ENCODE measurements at places on chromosomes 3 and 15.

GRCh38 chr3:68468695-68469375 lies 463.5 kb downstream of the TAFA4 start:
- DNase-seq: no peak

- DNase-seq: no peak
Measured at GRCh38 chr3:125083776-125084175, 28.0 kb upstream of the HEG1 start.

GRCh38 chr3:110343945-110344344 lies 727.7 kb upstream of the NECTIN3 start:
- no peak for DNase-seq

- no peak for DNase-seq
Measured at GRCh38 chr3:24199775-24200247, 254.7 kb downstream of the NR1D2 start.

DNA sequence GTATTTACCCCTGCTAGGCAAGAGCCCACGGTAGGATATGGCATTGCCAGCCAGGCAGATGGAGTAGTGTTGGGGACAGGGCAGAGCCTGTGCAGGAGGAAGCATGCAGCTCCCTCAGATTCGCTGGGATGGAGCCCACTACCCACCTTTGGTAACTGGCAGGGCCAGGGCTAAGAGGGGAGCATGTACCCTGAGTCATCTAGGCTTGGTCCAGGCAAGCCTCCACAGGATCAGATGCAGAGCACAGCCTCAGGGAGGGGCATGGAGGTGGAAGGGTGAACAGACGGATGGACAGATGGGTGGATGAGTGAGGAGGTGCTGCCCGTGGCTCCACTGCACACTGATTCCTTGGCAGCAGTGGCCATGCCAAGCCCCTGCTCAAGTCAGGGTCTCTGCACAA lies 33.0 kb downstream of the IL20RB start:
- DNase-seq: no peak

GRCh38 chr15:43800286-43801141 lies at the start of gene HYPK:
Gene HYPK, plus strand, starts transcription at chr15:43800599. Its CDS starts 24 bp downstream, at chr15:43800623.
- DNase-seq: peak; percentile 96

DNA sequence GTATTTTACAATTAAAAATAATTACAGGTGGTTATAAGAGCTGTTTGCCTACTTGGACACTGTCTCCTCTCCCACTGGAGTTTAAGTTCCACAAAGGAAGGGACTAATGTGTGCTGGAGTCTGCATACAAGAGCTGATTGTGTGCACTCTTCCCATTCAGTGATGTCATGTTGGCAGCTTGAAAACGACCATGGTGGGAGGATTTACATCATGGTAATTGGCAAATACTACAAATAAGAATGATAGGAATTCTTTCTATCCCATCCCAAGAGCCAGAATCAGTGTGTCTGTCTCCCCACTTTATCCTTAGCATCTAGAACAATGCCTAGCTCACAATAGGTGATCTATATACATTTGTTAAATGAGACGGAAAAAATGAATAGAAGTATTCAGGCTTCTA lies 14.1 kb downstream of the ITGA11 start:
- DNase-seq: no peak

DNA sequence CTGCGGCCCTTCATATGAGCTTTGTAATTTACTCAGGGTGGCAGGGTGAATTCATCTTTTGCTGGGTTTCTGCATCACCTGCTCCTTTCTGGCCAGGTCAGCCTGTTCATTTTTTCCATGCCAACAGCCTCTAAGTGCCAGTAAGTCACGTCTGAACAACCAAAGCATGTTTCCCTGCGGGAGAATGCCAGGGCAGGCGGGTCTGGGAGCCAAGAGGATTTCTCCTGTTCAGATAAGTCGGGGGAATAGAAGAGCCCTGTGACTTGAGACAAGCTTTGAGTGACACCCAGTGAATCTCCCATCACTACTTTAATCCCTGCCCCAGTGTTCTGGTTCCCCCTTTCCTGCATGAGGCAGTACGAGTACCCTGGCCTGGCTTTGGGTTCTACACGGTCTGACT lies 153.1 kb downstream of the PGPEP1L start:
- no peak for DNase-seq

GRCh38 chr3:100073714-100074307 lies 40.5 kb downstream of the FILIP1L start:
- no peak for DNase-seq

DNA sequence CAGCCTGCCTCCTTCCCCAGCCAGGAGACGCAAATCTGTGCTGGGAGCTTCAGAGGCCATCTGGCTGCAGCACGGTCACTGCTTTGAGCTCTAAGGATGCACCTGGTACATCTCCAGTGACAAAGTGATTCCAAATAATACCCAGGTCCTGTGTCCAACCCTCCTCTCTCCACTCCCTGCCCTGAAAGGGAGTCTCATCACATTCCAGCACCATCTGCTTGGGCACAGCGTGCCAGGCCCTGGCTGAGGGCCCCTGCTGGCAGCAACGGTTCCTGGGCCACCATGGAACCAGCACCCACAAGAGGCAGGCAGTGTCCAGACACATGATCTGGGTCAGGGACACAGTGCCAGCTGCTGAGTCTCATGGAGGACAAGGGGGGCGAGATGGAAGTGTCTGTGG lies 81.3 kb downstream of the MTHFS start:
- no peak for DNase-seq

DNA sequence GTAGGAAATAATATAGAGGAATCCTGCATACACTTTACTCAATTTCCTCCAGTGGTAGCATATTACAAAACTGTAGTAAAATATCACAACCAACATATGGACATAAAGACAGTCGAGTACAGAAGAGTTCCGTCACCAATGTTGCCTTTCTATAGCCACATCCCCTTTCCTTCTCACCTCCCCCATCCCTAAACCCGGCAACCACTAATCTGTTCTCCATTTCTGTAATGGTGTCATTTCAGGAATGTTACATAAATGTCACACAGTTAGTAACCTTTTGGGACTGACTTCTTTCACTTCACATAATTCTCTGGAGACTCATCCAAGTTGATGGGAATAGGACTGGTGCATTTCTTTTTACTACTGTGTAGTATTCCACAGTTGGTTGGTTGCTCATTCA lies 41.4 kb upstream of the ATG7 start:
- no peak for DNase-seq

DNA sequence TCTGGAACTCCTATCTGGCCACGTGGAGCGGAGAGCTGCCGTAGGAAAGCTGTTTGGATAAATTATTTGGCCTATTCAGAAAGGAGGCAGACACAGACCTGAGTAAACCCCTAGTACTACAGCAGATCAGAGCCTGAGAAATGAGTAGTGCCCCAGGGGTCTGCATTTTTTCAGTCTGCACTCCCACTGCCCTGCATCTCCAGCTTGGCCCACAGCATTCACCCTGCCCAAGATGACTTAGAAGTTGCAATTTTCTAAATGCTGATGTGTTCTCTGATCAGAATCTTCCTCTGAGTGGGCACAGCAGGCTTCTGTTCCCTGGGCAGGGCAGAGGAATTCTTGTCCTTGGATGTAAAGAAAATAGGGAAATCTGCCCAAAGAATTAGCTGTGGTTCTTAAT lies 55.1 kb upstream of the PIK3CB start:
- no peak for DNase-seq

GRCh38 chr15:68191555-68191954 lies 13.6 kb downstream of the CALML4 start:
- DNase-seq: no peak

GRCh38 chr3:30667280-30667651 lies 60.9 kb downstream of the TGFBR2 start:
- no peak for DNase-seq

DNA sequence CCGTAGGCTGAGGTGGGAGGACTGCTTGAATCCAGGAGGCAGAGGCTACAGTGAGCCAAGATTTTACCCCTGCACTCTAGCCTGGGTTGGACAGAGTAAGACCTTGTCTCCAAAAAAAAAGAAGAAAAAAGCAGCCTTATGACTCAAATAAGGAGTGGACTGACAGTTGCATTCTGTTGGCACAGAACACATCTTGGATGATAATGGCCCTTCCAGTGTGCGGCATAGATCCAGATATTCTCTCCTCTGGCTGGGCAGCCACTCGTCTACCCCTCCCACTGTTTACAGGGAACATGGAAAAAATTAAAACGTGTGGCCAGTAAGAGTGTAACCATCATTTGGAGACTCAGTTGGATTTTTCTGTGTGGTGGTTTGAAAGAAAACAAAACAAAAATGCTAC lies 118.6 kb upstream of the RNF7 start:
- no peak for DNase-seq

- no peak for DNase-seq
Measured at GRCh38 chr3:138797508-138798038, 37.2 kb downstream of the PIK3CB start.

GRCh38 chr3:158531334-158531733 lies 39.7 kb upstream of the MLF1 start:
- DNase-seq: no peak

GRCh38 chr3:95654570-95655362 lies 1159.6 kb upstream of the EPHA6 start:
- no peak for DNase-seq

DNA sequence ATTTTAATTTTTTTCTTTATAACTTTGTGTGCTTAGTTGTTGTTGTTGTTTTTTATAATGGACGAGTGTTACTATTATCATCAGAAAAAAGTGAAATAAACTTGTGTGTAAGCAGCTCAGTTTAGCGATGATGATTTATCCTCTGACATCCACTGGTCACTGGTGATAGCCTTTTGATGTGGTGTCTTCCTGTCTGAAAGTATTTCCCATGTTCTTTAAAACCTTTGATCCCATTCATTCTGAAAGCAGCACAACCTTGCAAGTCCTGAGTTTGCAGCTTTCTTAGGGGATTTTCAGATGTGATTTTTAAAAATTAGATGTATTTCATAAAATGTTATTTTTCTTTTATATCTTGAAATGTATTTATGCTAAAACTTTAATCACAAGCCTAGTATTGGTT lies 85.9 kb upstream of the ZPLD1 start:
- DNase-seq: no peak

GRCh38 chr15:70792171-70792573 lies 28.8 kb upstream of the UACA start:
- no peak for DNase-seq

DNA sequence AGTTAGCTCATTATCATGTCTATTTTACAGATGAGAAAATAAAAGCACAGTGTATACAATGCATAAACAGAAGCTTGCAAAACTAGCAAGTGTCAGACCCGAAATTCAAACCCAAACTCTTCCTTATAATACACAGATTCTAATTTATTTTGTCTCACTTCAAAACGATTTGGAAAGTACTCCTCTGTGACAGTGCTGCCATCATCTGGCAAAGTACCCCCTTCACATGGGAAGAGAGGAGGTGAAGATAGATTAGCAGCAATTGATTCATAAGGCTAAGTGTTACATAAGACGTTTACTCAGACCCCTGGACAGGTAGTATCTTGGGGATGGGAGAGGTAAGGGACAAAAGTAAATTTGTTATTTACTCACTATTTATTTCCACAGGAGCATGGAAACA lies 744.0 kb upstream of the SGO1 start:
- no peak for DNase-seq

DNA sequence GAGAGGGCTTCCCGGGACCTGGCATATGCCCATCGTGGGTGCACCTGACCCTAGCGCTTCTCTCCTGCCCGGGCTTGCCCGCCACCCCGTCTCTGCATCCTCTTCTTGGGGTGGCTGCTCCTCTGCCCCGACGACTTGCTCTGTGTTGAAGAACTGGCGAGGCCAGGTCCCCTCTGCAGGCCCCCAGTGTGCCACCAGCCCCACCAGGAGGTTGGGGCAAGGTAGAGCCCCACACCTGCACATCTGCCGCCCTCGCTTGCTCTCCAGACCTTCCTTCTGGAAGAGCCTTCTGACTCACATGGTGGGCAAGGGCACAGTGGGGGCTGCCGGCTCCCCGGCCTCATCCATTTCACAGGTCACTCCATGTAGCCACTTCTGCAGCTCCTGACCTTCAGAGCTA lies 84.3 kb downstream of the FBLN2 start:
- DNase-seq: no peak

DNA sequence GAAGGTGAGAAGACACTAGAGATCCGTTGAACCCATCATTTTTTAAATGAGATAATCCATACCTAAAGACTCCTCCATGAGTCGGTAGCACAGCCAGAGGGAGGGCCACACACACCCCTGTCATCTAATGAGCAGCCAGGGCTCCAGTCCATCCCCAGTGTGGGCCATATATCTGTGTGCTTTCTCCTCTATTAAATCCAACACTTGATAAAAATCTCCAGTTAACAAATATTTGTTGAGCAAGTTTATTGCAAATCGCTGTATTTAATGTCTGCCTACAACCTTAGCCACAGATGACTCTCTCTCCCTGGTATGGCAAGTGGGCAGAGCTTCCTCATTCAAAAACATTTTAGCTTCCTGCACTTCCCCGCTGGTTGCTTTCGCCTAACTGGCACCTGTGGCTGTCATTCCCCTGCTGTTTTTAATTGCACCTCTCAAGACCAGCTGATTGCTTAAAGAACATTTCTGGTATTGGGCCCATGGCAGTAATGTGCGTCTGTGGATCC lies 82.8 kb downstream of the SMAD3 start:
- peak; percentile 35 for DNase-seq

GRCh38 chr3:141044695-141045641 lies 6.2 kb upstream of the SPSB4 start:
- DNase-seq: no peak

DNA sequence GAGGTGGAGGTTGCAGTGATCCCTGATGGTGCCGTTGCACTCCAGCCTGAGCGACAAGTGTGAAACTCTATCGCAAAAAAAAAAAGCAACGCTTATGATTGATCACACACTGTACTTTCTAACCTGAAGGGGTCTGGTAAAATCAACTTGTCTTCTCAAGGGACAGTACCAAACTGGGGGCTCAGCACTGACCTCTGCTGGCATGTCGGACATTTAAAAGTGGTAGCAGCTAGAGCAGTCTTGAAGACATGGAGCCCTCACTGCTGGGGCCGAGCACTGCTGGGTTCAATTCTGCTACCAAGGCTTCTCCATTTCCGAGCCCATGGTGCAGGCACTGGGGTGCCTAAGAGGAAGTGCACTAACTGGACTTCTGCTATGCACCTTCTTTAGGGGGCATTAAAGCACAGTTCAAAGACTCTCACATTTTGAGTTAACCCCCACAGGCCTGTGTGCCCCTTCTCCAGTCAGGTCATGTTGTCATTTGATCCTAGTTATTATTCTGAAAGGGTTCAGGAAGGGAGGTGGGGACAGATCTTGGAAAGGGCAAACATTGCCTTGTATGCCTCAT lies 26.4 kb upstream of the LAMP3 start:
- no peak for DNase-seq

- DNase-seq: no peak
Measured at GRCh38 chr3:27528791-27529190, 44.6 kb upstream of the SLC4A7 start.

- no peak for DNase-seq
Measured at GRCh38 chr3:24506966-24507775, 12.5 kb upstream of the THRB start.

DNA sequence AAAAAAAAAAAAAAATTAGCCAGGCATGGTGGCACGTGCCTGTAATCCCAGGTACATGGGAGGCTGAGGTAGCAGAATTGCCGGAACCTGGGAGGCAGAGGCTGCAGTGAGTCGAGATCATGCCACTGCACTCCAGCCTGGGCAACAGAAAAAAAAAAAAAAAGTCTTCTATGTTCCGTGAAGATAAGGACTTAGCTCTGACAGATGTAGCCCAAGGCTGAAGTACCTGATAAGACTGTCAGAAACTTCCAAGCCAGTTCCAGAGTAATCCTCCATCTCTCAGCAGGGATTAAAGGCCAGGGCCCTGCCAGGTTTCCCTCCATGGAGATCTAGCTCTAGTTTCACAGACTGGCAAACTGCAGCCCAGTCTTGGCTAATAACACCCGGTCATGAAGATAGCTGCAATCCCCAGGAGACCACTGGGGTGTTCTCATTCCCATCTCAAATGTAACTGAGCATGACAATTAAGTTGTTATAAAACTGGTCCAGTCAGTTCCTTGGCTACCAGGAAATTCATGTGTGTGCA lies 8.5 kb downstream of the CDCP1 start:
- DNase-seq: no peak

Measured in sciatic nerve (tissue), 2 donors.